Suprapubic skin (tissue), 4 donors: ENCODE measurements at places on chromosomes 2 and 18. TPM values are rescaled to one million over a fixed set of nuclear protein-coding genes. Genes with fewer than 3 reads are reported as not detected.

- no peak for DNase-seq
Measured at GRCh38 chr2:178891959-178892485, 84.8 kb upstream of the TTN start.

TMEFF2 gene
- total RNA-seq = not detected

RASGRP3 gene
- total RNA-seq = 7.8 TPM

MTX2 gene
- 32.2 TPM for total RNA-seq

DNA sequence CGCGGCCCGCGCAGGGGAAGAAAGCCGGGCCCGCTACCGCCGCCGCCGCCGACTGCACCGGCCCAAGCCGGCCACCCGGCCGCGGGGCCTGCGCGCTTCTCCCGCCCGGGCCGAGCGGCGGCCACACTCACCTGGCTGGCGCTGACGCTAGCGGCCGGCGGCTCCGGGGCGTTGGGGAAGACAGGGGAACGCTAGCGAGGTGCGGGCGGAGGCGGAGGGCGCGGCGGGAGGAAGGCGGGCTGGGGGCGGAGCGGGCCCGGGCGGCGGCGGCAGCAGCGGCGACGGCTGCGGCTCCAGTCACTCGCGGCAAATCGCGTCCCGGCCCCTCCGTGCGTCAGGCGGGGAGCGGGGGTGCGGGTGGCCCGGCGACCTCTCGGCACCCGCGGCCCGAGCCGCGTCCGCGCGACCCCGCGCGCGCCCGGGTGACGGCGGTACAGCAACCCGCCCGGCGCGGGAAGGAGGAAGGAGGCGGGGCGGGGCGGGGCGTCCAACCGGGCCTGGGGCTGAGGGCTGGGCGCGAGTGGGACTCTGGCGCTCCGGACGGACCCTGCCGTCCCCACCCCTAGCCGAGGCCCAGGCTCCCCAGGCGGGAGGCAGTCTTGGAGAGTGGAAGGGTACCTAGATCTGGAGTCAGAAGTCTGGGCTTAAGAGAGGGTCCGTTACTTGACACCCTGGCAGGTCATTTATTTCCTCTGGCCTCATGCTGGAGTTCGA lies at the start of gene SESTD1:
Gene SESTD1 (minus strand): TSS at position 465 of the 714 bp plus-strand sequence. CDS start 72,991 bp downstream, outside the sequence.
- DNase-seq = peak; percentile 91

DNA sequence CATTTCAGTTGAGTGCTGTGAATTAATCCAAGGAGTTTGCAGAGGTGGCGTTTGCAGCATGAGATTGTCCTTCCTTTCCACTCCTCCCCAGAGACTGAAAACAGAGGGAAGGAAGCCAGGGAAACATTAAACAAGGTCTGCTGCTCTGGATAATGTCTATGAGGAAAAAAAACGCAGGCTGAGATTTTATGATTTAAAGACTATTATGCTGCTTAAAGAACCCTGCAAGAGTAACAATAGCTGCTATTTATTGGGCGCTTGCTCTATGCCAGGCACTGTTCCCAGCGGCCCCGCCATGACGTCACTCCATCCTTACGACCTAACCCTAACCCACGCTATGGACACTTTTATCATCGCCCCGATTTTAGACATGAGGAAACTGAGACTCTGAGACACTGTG lies 222.4 kb downstream of the BCL2 start:
- no peak for DNase-seq

DNA sequence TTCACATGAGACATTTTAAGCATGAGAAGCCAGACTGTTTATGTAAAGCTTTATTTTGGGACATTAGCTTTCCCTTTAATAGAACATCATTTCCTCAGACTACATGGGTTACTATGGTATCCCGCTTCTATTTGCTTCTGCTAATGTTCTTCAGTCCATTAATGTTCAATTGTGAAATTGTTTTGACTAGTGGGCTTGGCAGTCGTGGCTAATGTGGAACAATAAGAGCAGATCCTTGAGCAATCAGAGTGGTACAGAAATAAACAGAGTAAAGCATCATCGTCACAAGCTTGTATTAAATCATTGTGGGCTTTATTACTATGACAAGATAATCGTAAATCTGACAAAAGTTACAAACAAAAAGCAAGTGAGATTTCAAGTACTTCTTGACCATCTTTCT lies 60.2 kb downstream of the PDE1A start:
- no peak for DNase-seq

GALNT5 gene
- 0.40 TPM for total RNA-seq

- DNase-seq = no peak
Measured at GRCh38 chr2:221388891-221389290, 183.2 kb downstream of the EPHA4 start.

TCF23 gene
- total RNA-seq = not detected

DNMT3A gene
- 6.9 TPM for total RNA-seq

GRCh38 chr2:205377324-205377723 lies 305.0 kb upstream of the NRP2 start:
- DNase-seq = no peak

DNA sequence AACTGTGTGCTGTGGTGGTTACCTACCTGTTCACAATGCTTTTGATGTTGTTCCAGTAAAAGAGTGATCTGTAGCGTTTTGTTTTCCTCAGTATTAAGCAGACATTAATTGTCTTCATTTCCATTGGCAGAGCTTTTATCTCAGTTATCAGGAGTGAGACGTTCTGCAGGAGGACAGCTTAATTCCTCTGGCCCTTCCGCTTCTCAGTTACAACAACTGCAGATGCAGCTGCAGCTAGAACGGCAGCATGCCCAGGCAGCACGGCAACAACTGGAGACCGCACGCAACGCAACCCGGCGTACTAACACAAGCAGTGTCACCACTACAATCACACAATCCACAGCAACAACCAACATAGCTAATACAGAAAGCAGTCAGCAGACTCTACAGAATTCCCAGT lies 78.3 kb downstream of the KCMF1 start:
- DNase-seq = no peak

DNA sequence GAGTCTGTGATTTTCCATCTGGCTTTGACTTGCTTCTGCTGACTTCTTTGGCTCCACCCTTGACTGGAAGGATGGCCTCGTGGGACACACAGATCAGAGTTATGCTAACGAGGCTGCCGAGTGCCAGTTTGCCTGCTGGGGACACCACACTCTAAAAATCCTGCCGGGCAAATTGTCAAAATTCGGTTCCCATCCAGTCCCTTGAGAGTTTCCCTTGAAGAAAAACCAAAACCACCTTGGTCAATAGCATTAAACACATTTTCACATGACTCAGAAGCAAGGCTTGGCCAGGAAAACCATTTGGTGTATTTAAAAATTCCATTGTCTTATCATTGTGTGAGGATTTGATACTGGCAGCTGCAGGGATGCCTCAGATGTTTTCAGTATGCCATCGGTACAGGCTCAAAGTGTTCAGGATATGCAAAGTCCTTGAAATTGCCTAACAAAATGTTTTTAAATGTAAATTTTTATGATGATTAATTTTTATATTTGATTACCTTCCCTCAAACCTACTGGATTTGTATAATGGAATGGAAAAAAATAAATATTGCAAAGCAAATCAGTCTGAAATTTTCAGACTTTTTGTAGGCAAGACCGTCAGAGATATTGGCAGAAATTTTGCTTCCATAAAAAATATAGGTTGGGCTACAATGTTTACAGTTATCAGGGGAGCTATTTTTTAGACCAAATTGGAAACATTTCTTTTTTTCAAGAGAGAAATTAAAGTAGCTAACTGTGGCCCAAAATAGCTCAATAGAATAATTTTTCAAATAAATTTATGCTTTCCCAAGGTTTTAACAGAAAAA lies 41.6 kb downstream of the KCNE4 start:
- peak; percentile 85 for DNase-seq

DNA sequence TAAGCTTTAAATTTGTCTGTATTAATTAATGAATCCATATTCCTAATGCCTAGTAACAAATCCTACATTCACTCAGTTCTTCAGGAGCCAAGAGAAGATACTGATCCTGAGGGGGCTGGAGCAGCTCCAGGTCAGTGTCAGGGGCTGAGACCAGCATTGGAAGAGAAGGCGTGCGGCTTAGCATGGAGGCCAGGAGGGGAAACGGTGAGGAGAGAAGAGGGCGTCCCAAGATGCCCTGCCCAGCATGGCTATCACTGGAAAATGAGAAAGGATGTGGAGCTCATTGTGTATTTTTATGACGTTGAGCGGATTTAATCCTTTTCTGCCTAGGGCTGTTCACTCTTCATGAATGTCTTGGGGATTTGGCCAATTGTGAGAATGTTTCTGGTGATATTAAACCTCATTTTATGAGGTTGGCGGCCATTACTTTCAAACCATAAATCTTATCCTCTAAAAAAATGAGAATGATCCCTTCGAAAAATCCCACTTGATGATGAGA lies 131.7 kb downstream of the KCTD1 start:
- no peak for DNase-seq

- no peak for DNase-seq
Measured at GRCh38 chr2:165067643-165068486, 112.5 kb upstream of the SLC38A11 start.

DNA sequence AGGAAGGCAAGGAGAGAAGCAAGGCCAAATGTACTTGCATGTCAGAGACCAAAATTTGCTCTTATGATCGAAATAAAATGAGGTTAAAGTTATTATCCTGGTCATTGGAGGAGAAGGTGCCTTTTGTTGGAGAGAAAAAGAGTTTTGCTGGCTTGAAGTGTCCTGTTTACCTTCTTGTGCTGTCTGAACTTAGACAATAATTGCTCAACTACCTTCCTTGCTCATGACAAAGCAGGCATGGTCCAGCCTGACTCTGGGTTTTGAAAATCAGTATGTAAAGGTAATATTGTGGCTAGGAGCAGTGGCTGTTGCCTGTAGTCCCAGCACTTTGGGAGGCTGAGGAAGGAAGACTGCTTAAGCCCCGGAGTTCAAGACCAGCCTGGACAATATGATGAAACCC lies 89.1 kb downstream of the MEIS1 start:
- no peak for DNase-seq

- DNase-seq = no peak
Measured at GRCh38 chr2:233976690-233977294, 59.6 kb downstream of the TRPM8 start.

- no peak for DNase-seq
Measured at GRCh38 chr18:75173125-75173432, 35.9 kb downstream of the PTGR3 start.

GRCh38 chr2:159946326-159946999 lies 116.0 kb downstream of the PLA2R1 start:
- DNase-seq = no peak

DNA sequence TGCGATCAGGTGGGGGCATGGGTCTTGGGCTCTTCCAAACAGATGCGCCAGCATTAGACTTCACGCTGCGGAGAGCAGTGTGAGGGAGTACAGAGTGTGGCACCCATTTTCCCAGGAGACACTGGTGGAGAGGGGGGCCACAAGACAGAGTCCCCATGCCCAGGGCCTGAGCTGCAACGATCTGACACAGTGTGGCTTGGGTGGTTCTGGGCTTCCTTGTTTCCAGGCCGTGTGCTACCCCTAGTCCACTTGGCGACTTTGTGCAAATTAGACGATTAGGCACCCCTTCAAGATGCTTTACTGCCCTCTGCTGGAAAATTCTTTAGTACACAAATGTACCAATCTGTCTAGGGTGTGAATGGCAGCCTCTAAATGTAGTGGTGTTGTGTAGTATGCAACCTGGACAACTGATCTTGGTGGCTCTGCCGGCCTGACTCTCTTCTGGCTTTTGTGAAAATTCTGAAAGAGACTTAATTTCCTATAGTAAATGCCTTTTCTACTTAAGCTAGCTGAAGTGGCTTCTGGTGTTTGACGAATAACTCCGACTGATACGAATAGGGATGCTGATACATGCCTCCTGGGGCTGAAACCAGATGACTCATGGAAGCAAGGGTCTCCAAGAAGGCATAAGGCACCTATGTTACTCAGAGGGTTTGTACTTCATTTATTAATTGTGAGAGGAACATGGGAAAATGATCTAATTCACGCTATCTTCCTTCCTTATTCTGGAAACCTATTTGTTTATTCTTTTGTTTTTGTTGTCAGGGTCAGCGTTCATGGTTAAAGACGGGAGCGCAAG lies 92.3 kb upstream of the SMAD2 start:
- no peak for DNase-seq

TMEM37 gene
- total RNA-seq = 10.0 TPM

EHBP1 gene
- 116 TPM for total RNA-seq

LOXHD1 gene
- total RNA-seq = not detected

- DNase-seq = no peak
Measured at GRCh38 chr2:9754532-9754887, 88.8 kb upstream of the TAF1B start.

DNA sequence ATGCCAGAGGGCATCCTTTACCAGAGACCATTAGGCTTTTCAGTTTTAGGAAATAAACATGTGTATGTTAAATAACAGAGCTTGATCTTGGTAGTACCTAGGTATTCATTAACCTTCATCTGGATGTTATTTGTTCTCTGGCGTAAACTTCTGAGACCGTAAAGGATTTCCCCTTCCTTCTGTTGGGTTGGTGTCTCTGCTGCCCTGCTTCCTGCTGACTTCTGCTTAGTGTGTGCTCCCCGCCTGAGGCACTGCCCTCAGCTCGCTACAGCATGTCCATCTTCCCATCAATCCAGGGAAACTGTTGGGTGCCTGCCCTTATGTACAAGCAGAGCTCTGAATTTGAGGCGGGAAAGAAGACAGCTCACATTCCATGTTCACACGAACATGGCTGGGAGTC lies 177.9 kb downstream of the TPGS2 start:
- no peak for DNase-seq

DNA sequence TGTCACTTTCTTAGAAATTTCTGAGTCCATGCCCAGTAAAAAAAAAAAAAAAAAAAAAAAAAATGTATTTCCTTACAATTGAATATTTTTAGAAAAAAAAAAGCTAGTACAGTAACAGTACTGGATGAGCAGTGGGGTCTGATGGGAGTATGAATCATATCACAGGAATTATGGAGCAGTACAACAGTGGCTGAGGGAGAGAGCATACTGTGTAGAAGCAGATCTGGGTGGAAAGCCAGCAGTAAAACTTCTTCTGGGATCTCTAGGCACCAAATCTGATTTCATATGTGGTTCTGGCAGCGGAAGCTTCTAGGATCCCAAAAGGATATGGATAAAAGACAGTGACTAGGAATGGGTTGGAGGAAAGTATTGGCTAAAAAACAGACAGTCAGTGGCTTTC lies 414.9 kb upstream of the FSHR start:
- DNase-seq = no peak

DNA sequence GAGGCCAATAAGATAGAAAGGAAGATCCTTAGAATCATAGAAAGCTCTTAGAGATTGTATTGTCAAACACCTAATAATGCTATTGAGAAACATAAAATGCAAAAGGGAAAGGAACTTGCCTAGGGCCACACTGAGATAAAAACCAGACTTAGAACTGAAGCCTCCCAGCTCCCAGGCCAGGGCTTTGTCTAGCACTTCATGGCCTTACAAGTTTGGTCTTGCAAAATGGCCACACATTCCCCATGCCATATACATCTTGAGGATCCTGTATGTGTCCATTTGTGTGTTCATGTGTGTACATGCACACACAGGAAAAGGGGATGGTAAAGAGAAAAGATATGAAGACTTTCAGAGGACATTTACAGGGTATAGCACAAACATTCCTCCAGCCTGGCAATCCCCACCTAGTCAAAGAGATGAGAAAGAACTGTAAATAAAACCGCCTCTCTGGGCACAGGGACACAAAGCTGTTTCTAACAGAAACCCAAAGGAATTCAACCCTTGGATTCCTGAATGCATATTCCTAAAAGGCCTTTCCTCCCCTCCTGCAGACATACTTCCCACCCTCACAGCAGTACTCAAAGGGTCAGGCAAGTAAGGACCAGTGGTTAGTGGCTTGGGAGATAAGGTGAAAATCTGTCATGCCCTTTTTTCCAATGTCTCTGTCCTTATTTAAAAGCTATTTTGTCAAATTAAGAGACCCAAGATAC lies 99.7 kb upstream of the KLHL29 start:
- DNase-seq = no peak
